Central memory CD8-positive, alpha-beta T cell (primary cell): ENCODE measurements at places on chromosomes 4 and X.

DNA sequence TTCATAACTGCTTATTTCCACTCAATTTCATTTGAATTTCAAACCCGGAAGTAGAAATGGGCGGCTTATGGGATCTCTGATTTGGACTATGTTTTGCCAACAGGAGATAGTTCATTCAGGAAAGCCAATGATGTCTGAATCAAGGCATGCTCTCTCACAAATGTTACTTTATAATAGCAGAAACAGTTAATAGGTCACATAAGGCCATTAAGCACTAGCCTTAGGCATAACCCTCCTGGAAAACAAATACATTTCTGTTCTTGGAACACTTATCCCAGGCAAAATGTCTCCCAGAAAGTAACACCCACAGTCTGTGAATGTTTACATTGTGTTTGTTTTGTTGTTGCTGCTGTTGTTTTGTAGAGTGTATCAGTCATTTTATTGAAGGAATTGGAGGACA is 1347.2 kb upstream of the PCDH7 start:
- no peak overlapping the region for H3K4me3 ChIP-seq
- H3K4me1 ChIP-seq: no peaks in the 10 kb centered on the region
- no peak overlapping the region for H3K27ac ChIP-seq
- H3K27me3 ChIP-seq: no peaks in the 10 kb centered on the region
- H3K36me3 ChIP-seq: no peaks in the 10 kb centered on the region

- H3K27me3 ChIP-seq: peaks cover 15% of the 10 kb centered on the region
- no peak overlapping the region for H3K27ac ChIP-seq
- no peaks in the 10 kb centered on the region for H3K4me1 ChIP-seq
- H3K36me3 ChIP-seq: no peaks in the 10 kb centered on the region
- H3K4me3 ChIP-seq: no peak overlapping the region
Measured at GRCh38 chr4:152579107-152579764, 43.3 kb upstream of the FBXW7 start.

DNA sequence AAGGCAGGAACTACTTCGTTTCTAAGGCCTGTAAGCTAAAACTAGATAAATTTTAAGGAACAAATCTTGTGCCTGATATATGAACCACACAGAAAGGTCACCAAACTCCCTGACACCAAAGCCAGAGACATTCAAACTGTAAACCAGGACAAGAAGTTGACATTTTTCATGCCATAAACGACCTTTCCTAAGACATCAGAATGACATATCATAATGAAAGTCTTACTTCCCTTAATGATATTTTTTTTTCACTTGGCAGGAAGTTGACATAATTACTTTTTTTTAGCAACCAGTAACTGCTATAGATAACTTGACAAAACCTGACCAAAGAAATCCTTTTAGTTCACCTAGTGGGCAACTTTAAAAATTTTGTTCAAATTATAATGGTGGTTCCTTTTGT is 231.5 kb upstream of the AGTR2 start:
- no peaks in the 10 kb centered on the region for H3K4me1 ChIP-seq
- H3K4me3 ChIP-seq: no peak overlapping the region
- DNase-seq: no peak
- no peaks in the 10 kb centered on the region for H3K36me3 ChIP-seq
- H3K27me3 ChIP-seq: no peaks in the 10 kb centered on the region
- H3K27ac ChIP-seq: no peak overlapping the region

DNA sequence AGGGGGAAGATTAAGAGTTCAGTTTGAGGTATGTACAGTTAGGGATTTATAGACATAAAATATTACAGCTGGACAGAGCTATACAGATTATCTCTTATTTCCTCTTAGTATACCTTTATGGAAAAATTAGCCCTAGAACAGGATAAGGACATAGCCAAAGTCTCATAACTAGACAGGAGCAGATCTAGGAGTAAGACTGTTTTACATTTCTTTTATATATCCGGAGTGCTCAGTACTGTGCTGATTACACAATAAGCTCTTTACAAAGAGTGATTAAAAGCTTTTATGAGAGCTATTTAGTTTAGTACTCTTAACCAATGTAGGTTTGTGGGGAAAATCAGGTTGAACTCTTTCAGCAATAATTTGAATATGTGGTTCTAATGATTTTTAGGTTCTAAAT is 105.8 kb downstream of the TBX22 start:
- no peaks in the 10 kb centered on the region for H3K27me3 ChIP-seq
- H3K36me3 ChIP-seq: no peaks in the 10 kb centered on the region

- H3K36me3 ChIP-seq: no peaks in the 10 kb centered on the region
- no peak overlapping the region for H3K27ac ChIP-seq
- H3K4me1 ChIP-seq: no peaks in the 10 kb centered on the region
- no peak overlapping the region for H3K4me3 ChIP-seq
Measured at GRCh38 chrX:32642283-32642682, 569.1 kb downstream of the DMD start.

- no peak overlapping the region for H3K4me3 ChIP-seq
- H3K4me1 ChIP-seq: no peaks in the 10 kb centered on the region
- H3K27me3 ChIP-seq: no peaks in the 10 kb centered on the region
- H3K27ac ChIP-seq: no peak overlapping the region
- peaks cover 2% of the 10 kb centered on the region for H3K36me3 ChIP-seq
- no peak for DNase-seq
Measured at GRCh38 chr4:28482580-28483270, 1622.1 kb downstream of the STIM2 start.

GRCh38 chrX:115535844-115536243 is 25.1 kb upstream of the PLS3 start:
- no peak overlapping the region for H3K4me3 ChIP-seq
- H3K36me3 ChIP-seq: no peaks in the 10 kb centered on the region
- no peaks in the 10 kb centered on the region for H3K27me3 ChIP-seq
- no peak overlapping the region for H3K27ac ChIP-seq
- DNase-seq: no peak

DNA sequence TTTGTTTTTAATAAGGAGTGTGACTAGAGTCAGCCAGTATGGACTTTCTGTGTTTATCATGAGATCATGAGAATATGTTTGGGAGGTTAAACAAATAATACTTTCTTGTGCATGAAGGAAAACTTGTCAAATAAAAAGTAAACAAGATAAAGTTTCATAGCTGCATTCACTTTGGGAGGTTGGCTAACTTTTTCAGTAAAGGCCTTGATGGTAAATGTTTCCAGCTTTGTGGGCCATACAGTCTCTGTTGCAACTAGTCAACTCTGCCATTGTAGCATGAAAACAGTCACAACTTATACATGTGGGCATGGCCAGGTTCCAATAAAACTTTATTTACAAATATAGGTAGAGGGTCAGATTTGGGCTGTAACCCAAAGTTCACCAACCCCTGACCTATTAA is 150.4 kb downstream of the MID1 start:
- H3K4me1 ChIP-seq: no peaks in the 10 kb centered on the region
- no peaks in the 10 kb centered on the region for H3K27me3 ChIP-seq
- no peak overlapping the region for H3K27ac ChIP-seq
- H3K4me3 ChIP-seq: no peak overlapping the region
- no peak for DNase-seq

- H3K27me3 ChIP-seq: no peaks in the 10 kb centered on the region
- H3K4me1 ChIP-seq: peaks cover 28% of the 10 kb centered on the region
- H3K4me3 ChIP-seq: no peak overlapping the region
- H3K27ac ChIP-seq: no peak overlapping the region
- peaks cover 43% of the 10 kb centered on the region for H3K36me3 ChIP-seq
- DNase-seq: no peak
Measured at GRCh38 chrX:47200385-47201150, 6.9 kb downstream of the UBA1 start.

DNA sequence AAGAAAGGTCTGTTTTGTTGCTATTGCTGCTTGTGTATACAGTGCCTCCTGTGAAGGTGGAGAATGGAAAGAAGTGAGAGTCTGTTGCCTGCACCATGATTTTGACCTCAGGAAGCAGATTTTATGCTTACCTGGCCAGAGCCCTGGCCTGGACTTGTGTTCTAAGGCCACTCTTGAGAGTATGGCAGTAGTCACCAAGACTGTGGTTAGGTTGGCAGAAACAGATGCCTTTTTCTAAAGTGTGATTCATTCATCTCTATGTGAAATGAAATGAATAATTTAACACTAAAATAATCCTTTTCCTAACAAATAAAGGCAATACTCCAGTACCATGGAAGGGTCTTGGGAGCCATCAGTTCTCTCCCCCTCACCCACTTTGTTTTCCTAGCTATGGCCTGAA is 161.8 kb downstream of the DCLK2 start:
- H3K27ac ChIP-seq: no peak overlapping the region
- H3K4me3 ChIP-seq: no peak overlapping the region
- DNase-seq: no peak
- H3K27me3 ChIP-seq: peaks cover 28% of the 10 kb centered on the region

DNA sequence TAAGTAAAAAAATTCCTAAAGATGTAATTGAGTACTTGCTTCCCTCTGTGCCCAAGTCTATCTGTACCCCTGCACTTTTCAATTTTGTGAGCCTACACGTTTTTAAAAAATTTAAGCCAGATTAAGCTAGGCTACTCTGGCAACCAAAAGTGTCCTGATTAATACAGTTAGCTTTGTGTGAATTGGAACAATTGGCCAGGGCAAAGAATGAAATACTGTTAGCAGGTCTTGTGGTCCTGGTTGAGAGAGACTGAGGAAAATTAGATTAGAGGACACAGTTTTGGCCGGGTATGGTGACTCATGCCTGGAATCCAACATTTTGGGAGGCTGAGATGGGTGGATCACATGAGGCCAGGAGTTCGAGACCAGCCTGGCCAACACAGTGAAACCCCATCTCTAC is 293.3 kb downstream of the RAPGEF2 start:
- no peaks in the 10 kb centered on the region for H3K36me3 ChIP-seq
- DNase-seq: no peak
- no peak overlapping the region for H3K4me3 ChIP-seq
- H3K4me1 ChIP-seq: no peaks in the 10 kb centered on the region

DNA sequence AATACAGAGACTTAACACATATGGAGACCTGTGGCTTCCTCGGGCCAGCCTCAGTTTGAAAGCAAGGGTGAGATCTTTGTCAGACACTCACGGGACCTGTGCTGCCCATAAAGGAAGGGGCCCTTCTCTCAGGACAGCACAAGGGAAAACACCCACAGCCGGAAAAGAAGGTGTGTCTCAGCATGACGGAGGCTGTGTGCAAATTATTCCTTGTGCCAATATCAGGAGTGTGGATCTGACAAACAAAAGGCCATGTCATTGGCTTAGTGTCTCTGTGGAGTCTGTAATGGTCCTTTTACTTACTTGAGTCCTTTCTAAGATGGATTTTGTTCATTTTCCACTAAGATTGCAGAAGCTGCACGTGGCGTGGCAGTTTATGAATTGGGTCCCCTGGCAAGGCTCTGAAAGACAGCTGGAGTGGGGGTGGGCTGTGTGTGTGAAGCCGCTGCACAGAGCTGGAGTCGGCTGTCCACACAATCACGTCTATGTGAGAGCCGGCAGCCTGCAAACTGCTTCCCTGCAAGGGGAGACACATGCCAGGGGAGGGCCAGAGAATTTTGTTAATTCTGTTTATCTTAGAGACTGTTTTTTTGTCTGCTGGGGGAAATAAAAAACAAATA is 1.9 kb downstream of the ENPP6 start:
- H3K4me1 ChIP-seq: no peaks in the 10 kb centered on the region
- H3K27ac ChIP-seq: no peak overlapping the region
- no peak for DNase-seq
- H3K27me3 ChIP-seq: peaks cover 47% of the 10 kb centered on the region
- H3K4me3 ChIP-seq: no peak overlapping the region
- H3K36me3 ChIP-seq: no peaks in the 10 kb centered on the region

- H3K4me3 ChIP-seq: peak overlapping the region; percentile 69
- peaks cover 56% of the 10 kb centered on the region for H3K4me1 ChIP-seq
Measured at GRCh38 chr4:102560115-102560514, 59.0 kb downstream of the NFKB1 start.

GRCh38 chr4:113955948-113956347 is 23.5 kb downstream of the ARSJ start:
- no peaks in the 10 kb centered on the region for H3K4me1 ChIP-seq
- no peak for DNase-seq
- H3K36me3 ChIP-seq: no peaks in the 10 kb centered on the region
- no peak overlapping the region for H3K4me3 ChIP-seq
- H3K27ac ChIP-seq: no peak overlapping the region

DNA sequence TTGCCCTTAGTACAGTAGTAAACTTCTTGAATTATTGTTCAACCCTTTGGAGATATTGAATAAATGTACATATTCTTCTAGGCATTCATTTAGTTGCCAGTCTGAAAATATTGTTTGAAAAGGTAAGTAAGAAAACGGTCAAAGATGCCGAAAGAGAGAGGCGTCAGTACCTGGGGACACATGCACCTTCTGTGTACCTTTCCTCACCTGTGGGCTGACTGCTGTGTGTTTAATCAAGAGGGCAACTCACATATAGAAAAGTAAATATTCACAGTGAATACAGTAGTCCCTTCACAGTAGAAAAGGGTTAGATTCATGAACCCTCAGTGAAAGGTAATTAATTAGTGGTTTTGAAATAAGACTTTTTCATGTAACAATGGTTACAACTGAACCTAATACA is 6.9 kb downstream of the ANXA10 start:
- no peaks in the 10 kb centered on the region for H3K36me3 ChIP-seq
- H3K27me3 ChIP-seq: no peaks in the 10 kb centered on the region
- DNase-seq: no peak

GRCh38 chr4:20904966-20905365 is 204.7 kb downstream of the PACRGL start:
- no peak overlapping the region for H3K27ac ChIP-seq
- H3K4me1 ChIP-seq: no peaks in the 10 kb centered on the region
- H3K27me3 ChIP-seq: no peaks in the 10 kb centered on the region
- H3K36me3 ChIP-seq: no peaks in the 10 kb centered on the region
- no peak for DNase-seq
- no peak overlapping the region for H3K4me3 ChIP-seq

GRCh38 chr4:94409962-94410361 is 41.8 kb upstream of the PDLIM5 start:
- no peak overlapping the region for H3K4me3 ChIP-seq

GRCh38 chr4:61407642-61408618 is 207.8 kb downstream of the ADGRL3 start:
- H3K4me3 ChIP-seq: no peak overlapping the region
- DNase-seq: no peak
- no peaks in the 10 kb centered on the region for H3K36me3 ChIP-seq
- no peaks in the 10 kb centered on the region for H3K27me3 ChIP-seq

DNA sequence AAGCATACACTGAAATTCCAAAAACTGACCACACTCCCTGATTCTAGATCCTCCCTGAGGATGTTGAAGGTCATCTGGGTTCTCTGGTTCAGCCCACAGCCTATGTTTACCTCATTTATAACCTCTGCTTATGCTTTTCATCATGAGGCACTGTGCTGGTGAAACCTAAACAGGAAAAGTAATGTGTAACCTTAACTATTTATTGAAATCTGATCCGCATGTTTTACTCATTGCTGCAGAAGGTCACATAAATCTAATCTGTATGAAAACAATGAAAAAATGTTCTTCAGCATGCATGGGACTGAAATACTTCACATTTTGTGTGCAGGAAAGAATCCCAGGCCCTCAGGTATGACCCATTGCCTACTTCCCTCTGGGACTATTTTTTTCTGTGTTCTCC is 30.3 kb downstream of the UCHL1 start:
- no peak for DNase-seq
- H3K27ac ChIP-seq: no peak overlapping the region
- no peaks in the 10 kb centered on the region for H3K36me3 ChIP-seq
- no peaks in the 10 kb centered on the region for H3K4me1 ChIP-seq
- H3K4me3 ChIP-seq: no peak overlapping the region
